ENCODE measurements at places on chromosomes 7 and 10. TPM values are rescaled to one million over a fixed set of nuclear protein-coding genes. Genes with fewer than 3 reads are reported as not detected.

DNA sequence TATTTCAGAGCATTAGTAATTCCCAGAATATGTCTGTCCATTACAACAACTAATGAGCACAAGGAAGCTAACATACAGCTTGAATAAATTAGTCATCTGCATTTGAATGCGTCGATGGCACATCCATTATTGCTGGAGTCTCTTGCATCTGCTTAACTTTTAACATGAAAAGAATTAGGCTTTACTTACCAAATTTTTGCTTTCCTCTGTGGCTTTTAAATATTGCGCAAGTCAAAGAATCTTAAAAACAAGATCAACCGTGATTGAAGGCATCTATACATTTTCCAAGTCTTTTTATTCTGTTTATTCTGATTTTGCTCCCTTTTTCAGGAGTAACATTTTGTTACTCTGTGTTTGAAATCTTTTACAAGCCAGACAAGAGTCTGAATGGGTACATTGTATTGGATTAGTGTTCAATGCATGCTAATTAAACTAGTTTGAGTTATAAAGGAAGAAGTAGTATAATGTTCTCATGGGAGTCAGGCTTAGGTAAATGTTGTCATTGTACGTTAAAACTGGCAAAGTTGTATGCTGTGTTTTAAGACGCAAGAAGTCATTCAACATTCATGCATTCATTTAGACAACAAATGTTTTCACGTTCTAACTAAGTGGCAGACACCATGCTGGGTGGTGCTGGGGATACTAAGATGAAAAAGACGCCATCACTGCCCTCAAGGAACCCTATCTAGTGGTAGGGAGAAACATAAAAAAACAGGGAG lies 4.0 kb upstream of the CACNB2 start:
- DNase-seq, result no peak

- no peak for DNase-seq
Observed at GRCh38 chr7:69504733-69505420, 93.4 kb upstream of the AUTS2 start.

- no peak for DNase-seq
Observed at GRCh38 chr7:51471981-51472296, 155.3 kb upstream of the COBL start.

DNA sequence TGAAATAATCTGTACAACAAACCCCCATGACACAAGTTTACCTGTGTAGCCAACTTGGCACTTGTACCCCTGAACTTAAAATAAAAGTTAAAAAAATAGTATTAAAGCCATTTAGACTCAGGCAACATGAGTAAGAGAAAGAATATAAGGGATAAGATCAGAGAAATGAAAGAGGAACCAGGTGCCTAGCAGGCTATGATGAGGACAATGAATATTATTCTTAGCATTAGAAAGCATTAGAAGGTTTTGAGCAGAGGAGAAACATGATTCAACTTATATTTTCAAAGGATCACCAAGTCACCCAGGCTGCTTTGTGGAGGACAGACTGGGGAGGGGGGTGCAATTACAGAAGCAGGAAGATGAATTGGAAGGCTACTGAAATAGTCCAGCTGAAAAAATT lies 48.1 kb upstream of the TES start:
- DNase-seq, result no peak

Gene OR9A2
- total RNA-seq, result not detected
